T-cell (primary cell): ENCODE measurements at places on chromosomes 13 and 19.
A peak's percentile ranks its signal among the peaks of the same experiment; 100 is the strongest.

DNA sequence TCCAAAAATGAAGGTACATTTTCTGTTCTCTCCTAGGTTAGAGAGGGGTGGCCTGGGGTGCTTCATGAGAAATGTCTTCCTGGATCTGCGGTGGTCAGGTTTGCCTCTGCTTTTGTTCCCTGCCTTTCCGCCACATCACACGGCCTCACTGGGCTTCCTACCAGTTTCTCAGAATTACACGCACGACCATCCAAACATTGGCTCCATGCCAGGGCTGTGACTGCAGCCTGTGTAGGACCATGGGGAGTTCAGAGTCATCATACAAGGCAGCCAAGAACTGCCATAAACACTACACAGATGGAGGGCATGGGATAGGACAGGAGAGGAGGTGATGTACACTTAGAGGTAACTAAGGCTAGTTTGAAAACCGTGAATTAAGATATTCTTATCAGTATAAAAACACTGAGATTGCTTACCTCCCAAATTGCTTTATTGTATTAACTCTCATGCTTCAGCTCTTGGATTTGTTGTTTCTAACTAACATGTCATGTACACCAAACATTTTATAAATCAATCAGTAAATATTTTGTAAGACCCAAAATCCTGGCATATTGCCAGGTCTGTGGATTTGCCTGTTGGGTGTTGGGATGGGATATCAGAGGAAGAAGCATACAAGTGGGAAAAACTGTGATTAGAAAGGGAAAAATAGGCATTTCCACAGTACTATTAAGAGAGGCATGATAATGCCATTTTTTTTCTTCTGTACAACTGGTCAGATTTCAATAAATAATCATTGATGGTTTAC is 45.2 kb downstream of the CDADC1 start:
- DNase-seq, result no peak

DNA sequence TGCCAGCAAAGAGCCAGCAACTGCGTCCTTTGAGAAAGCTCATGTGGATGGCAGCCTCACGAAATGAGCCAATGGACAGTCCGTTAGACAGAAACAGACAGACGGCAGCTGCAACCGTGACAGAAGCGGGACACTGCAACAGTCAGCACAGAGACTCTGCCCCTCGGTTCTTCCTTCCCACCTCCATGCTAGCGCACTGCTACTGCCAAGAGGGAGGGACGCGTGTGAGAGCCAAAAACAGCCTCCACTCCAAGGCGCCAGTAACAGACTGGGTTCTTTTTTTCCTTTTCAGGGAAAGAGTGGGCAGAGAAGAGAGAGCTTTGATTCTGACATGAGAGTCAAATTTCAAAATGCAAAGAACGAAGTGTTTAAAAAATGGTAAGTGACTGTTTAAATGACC is 77.5 kb downstream of the SERP2 start:
- no peak for DNase-seq

DNA sequence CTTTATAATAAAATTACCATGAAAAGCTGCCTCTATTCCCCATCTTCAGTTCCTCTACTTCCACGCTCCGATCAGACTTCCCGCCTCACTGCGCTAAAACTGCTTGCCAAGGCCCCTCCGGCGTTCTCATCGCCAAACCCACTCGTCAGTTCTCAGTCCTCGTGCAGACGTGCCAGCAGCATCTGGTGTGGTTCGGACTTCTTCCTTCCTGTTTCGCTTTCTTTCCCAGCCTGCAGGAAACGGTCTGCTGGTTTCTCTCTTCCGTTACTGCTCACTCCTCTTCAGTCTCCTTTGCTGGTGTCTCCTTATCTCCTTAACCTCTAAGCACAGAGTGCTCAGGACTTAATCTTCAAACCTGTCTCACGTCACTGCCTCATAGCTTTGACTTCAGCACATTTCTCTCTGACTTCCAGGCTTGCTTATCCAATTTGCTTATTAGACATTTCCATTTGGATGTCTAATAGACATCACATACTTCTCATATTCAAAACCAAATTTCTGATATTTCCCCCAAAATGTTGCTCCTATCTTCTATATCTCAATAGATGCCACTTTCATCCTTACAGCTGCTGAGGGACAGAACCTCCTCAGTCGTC is 40.3 kb downstream of the RCBTB2 start:
- DNase-seq, result peak; percentile 70

DNA sequence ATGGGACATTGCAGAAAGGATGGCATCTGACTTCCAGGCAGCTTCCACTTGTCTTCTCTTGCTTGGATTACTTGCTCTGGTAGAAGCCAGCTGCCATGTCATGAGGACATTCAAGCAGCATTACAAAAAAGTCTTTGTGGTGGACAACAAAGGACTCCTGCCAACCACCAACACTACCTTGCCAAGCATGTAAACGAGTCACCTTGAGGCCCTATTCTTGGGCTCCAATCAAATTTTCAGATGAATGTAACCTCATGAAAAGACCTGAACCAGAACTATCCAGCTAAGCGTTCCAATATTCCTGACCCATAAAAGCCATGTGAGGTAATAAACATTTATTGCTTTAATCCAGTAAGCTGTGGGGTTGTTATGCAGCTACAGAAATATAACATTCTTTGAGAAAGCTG is 12.5 kb downstream of the PROSER1 start:
- DNase-seq, result no peak

DNA sequence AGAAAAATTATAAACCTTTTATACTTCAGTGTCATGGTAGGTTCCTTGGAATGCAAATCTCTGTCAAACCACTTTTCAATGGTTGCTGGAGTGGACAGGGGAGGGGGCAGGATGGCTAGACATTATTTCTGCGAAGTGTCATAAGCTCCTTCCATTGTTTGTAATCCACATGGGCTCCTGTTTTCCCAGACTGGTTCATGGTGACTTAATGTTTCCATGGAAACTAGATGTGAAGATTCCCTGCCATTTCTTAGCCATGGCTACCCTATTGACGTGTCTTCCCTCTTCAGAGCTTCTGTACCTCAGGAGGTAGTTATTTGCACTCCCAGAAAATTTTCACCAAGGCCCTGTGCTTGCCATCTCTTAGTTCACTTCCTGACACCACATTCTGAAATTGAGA is 95.3 kb downstream of the UFM1 start:
- no peak for DNase-seq
